ENCODE measurements at places on chromosomes 11 and 22.

DNA sequence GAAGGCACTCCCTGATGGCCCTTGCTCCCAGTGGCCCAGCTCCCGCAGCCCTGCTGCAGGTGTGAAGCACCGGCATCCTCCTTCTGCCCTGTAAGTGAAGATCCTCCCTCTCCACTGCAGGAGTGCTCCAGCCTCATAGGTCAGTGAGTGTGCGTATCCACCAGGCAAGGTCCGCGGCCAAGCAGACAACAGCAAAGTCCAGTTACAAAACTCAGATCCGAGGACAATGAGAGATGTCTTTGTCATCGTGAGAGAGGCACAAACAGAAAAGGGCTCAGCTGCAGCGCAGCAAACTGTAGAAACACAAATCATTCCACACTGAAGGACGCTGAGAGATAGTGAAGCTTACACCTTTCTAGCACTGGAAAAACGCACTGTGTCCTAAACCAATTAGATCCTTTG, 46.1 kb downstream of the MYH9 start:
- DNase-seq, result no peak

GRCh38 chr22:48334971-48335370, 1492.7 kb downstream of the BRD1 start:
- no peak for DNase-seq

DNA sequence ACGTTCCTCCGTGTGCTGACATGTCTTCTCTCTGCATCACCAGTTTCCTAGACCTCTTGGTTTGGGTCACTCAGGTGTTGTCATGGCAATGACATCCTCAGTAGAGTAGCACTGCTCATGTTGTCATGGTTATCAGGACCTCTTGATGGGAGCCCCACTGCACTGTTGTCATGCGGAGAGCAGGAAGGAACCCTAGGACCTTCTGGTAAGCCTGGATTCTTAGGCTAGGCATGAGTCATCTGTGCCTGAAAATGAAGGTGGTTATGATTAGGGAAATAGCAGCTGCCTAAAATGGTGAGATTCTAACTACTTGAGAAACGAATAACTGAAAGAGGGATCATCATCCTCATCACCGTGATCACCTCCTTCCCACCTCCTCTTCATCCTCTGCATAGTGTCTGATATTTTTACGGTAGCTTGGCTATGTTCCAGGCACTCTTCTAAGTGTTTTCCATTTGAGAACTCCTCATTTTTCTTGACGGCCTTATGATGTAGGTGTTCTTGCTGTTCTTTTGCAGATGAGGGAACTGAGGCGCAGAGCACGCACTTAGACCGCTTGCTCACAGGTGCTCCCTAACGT, 858.4 kb downstream of the NTM start:
- DNase-seq, result peak; percentile 17

DNA sequence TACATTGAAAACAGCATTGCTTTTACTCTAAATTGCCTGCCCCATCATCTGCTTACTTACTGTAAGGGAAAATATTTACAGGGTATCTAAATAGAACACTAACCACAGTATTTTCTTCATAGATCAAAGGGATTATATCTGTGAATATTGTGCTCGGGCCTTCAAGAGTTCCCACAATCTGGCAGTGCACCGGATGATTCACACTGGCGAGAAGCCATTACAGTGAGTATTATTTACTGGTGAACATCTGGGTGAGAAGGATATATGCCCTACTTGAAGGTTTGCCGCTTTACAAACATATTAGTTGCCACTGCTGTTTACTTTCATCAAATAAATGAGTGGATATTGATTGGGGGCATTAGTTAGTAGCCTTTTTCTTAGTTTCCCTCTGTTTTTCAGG, 5.9 kb upstream of the CNTF start:
- peak; percentile 76 for DNase-seq

DNA sequence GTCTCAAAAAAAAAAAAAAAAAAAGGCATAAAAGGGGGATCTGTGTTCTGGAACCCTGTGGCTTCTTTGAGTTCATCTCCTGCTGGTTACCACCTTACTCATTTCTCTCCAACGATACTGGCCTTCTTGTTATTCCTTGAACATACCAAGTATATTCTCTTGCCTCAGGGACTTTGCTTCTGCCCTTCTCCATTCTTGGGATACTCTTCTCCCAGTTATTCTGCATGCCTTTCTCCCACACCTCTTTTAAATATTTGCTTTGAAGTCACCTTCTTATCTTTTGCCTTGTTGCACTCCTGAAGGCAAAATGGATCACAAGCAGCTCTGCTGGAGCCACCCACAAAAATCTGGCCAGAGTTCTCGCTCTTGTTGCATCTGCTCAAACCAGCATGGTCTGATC, 76.0 kb upstream of the RRM1 start:
- no peak for DNase-seq

- DNase-seq, result no peak
Observed at GRCh38 chr22:45438336-45438735, 24.8 kb downstream of the RIBC2 start.

- DNase-seq, result no peak
Observed at GRCh38 chr22:36966851-36967540, 52.3 kb downstream of the TST start.

DNA sequence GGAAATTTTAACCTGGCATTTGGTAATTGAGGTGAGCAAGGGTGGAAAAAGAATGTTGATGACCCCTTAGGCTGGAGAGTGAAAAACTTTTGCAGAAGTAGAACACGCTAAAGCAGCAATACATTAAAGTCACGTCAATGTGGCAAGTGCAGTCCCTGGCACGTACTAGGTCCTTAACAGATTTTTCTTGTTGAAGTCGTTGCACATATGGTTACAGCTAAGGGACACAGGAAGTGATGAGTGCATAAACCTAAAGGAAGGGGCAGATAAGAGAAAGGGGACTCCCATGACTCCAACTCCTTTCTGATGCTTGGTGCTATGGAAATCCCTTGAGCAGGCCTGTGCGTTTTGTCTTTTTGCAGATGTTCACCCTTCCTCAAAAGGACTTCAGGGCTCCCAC, 1.2 kb downstream of the ACCS start:
- DNase-seq, result no peak

DNA sequence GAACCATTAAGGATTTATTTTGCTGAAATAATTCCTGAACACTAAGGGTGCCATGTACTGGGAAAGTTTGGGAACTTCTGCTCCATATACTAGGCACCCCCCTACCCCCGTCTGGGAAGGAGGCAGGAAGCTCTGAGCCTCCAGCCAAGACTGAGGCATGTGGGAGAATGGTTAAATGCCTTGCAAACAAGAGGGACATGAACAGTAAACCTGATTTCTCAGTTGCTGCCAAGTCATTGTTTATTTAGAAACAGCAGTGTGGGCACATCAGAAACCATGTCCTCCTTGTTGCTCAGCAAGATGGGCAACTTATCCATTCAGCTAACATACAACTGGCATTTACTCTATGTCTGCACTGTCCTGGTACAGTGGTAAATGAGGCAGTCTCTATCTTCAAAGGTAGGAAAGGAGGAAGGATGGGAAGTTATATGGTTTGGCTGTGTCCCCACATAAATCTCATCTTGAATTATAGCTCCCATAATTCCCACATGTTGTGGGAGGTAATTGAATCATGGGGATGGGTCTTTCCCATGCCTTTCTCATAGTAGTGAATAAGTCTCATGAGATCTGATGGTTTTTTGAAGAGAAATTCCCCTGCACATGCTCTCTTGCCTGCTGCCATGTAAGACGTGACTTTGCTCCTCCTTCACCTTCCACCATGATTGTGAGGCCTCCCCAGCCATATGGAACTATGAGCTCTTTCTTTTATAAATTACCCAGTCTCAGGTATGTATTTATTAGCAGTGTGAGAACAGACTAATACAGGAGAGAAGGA, 459.1 kb downstream of the MIAT start:
- no peak for DNase-seq

DNA sequence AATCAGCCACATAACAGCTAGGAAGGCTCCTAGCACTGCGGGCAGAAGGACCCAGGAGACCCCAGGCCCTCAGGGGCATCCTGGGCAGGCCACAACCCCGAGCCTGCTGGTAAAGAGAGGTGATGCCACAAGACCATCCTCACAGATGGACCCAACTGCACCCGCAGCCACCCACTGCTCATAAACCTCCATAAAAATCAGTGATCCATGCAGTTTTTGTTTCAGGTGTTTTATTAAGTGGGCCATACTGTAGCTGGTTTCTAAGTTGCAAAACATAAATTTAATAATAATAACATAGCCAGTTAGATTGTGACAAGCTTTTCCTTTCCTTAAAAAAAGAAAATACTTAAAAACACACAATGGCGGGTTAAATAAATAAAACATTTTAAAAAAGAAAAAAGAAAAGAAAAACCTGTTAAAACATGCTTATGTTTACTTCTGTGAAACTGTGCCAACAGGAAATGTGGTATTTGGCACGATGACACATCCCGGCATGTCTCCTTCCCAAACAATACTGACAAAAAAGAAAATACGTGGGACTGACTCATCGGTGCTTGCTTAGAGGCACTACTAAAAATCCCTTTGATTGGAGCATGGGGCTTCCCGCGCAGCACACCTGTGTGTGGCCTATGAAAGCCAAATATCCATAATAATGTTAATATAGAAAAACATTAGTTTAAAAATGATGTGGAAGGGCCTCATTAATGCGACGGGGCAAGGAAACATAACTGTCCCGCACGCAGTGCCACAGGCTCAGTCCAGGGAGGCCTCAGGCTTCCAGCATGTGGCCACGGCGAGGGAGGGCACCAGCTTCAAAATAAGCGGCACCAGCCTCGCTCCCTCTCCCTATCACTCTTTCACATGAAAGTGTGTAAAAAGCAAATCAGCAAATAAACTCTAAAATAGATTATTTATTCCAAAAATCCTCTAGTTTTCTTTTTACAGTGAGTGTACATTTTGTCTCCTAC, 47.5 kb upstream of the SCUBE2 start:
- peak; percentile 47 for DNase-seq

DNA sequence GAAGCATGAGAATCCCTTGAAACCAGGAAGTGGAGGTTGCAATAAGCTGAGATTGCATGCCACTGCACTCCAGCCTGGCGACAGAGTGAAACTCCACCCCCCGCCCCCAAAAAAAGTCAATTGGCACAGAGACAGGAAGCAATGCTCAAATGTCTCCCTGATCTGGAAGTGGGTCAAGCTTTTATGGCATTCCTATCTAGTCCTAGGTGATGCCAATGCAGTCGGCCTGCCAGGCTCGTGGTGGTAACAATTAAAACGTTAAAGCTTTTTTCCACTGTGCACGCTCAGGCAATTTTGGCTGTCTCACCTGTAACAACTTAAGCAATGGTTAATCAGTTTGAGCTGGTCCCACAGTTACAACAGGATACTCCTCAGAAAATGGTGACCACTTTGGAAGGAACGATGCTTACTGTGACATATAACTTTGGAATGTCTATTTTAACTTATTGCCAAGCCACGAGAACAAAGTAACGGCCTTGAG, 18.9 kb upstream of the PISD start:
- DNase-seq, result peak; percentile 50

- DNase-seq, result no peak
Observed at GRCh38 chr11:13486926-13487660, 8.7 kb downstream of the PTH start.
